ENCODE measurements at places on chromosomes 2 and 18.

DNA sequence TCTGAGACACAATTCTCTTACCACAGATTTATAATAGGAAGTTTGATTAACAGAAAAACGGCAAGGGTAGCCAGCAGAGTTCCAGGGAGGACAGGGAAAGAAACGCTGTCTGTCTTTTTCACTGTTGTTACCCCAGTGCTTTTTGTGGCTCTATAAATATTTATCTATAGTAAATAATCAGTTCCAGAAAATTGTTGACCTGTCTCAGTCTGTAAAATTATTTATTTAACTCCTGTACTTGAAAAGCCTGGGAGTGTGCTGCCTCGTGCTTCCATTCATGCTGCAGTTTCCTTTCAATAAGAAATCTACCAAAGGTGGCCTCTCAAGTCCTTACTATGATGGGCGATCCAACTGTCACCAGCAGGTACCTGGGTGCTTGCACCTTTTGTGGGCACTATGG is 102.9 kb downstream of the ETAA1 start:
- no peak for DNase-seq

GRCh38 chr2:43467891-43468290 is 127.9 kb downstream of the THADA start:
- DNase-seq = no peak

DNA sequence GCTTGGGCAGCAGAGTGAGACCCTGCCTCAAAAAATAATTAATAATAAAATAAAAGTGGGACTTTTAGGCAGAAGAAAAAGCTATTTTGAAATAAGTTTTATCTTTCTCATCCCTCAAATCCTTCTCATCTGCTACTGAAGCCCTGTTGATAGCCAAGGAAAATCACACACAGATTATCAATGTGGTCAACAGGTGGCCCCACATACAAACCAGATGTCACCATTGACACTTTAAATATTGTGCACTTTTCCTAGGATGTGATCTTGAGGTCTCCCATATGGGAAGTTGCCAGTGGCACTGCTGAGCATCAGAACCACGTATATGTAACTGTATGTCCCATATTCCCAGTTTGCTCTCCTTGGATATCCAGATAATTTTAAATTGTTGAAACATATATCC is 64.6 kb downstream of the KCTD18 start:
- no peak for DNase-seq

DNA sequence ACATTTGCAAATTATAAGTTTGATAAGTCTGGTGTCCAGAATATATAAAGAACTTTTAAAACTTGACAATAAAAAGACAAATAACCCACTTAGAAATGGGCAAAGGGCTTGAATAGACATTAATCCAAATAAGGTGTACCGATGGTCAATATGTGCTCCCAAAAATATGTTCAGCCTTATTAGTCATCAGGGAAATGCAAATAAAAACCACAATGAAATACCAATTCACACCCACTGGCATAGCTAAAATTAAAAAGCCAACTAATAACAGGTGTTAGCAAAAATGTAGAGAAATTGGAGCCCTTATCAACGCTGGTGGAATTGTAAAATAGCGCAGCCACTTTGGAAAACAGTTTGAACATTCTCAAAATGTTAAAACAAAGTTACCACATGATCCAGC is 79.0 kb upstream of the SCG2 start:
- no peak for DNase-seq

GRCh38 chr2:234497594-234498235 is 834 bp upstream of the ARL4C start:
- DNase-seq = no peak

DNA sequence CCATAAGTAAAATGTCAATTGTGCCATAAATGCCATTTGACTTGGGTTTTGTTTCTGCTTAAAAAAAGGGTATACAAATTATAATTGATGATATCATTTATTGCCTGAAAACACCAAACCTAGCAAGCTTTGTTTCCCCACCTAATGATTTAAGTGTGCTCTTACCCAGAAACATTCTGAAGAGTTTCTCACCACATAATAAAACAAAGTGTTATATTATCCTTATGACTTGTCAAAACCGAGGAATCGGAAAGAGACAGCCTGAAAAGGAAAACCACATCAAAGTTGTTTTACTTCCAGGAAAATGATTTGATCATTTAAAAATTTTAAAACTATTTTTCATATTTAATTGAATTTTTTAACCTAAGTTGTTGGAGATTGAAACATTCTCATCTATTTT is 170.5 kb upstream of the SLC39A10 start:
- no peak for DNase-seq

DNA sequence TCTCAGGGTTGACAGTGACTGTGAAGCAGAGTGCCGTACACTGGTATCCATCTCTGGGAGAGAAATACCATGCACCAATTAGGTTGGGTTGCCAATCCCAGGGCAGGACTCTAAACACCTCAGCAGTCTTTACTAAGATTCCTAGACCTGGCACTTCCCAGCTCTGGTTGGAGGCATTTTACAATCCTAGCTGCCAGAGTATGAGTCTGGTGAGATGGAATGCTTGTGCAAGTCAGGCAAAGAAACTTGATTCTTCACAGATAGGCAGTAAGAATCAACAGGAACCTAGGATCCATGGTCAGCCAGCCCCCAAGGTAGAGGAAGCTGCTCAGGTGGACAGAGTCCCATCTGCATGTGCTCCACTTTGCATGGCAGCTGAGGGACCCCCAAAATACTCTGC is 6.0 kb upstream of the UGT1A5 start:
- DNase-seq = no peak

DNA sequence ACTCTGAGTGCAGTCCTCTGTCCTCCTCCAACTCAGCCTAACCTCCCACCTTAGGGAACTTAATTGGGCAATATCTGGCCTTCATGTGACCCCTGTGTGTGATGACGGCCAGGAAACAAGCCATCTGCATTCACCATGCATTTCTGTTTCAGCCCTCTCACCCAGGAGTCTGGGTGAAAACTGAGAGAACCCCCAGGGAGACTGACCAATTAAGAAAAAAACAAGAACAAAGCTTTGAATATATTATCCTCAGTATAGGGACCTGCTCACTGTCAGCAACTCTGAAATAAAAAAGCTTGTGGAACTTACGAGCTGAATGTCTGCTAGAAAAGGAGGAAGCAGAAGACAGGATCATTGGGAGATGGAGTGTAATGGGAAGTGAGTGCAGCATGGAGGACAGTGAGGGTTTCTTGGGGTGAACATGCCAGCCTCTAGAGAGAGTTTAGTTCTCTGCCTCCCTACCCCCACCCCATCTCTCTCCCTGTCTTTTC is 9.5 kb downstream of the MAPRE2 start:
- DNase-seq = no peak

DNA sequence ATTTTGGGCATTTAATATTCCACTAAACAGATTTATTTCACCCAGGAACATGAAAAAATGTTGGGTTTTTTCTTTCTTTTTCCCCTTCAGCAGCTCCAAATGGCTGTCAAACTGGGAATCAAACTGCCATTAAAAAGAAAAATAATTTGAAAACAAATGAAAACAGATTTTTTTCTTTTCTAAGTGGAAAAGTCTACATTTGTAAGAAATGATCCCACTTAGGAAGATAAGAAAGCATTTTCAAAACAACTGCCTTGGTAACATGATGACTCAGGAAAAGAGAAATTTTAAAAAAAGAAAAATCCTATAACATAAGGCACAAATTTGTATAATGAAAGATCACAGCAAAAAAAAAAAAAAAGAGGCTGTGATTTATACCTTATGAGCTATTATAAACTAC is 20.0 kb downstream of the ZNF521 start:
- no peak for DNase-seq

- no peak for DNase-seq
Observed at GRCh38 chr2:21774691-21775368, 651.1 kb downstream of the TDRD15 start.

- DNase-seq = no peak
Observed at GRCh38 chr2:33058716-33059470, 112.1 kb downstream of the LTBP1 start.

GRCh38 chr18:79540161-79540903 is 139.3 kb upstream of the CTDP1 start:
- DNase-seq = no peak
